Gastrocnemius medialis (tissue), 4 donors: ENCODE measurements at places on chromosomes 5 and 9. TPM values are rescaled to one million over a fixed set of nuclear protein-coding genes. Genes with fewer than 3 reads are reported as not detected.
A peak's percentile ranks its signal among the peaks of the same experiment; 100 is the strongest.

DNA sequence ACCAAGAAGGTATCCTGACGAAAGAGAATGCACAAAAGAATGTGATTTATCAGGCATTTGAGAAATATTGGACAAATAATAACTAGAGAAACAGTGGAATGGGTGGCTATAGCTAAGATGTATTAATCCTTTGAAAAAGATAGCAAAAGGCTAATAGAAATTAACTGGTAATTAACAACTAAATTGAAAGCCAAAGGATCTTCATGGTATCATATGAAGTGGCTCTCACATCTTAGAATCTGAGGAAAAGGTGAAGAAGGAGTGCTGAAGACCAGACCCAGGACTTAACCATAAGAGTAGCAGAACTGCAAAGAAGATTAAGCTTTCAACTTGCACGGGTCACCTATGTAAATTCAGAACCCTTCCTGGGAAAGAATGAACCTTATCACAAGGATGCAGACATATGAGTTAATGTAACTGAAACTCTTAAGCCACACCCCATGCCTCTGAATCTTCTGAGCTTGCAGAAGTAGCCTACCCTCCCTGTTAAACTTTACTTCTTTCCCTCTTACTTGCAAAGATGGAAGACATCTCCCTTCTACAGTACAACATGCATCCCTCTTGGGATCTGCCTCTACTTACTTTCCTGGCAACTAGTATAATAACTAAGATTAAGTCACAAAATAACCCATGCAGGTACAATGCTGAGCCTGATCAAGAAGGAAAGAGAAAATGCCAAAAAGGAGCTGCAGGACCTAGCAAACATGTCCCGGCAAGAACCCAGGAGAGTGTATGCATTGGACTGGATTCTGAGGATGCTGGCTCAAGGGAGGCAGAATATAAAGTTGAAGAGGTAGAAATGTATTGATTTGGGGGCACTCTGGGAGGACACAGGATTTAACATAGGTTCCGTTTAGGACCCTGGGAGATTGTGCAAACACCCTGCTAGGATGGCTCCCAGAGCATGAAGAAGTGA lies 395.5 kb upstream of the SLC30A5 start:
- DNase-seq = no peak

Gene TNIP1
- 228 TPM for total RNA-seq

DNA sequence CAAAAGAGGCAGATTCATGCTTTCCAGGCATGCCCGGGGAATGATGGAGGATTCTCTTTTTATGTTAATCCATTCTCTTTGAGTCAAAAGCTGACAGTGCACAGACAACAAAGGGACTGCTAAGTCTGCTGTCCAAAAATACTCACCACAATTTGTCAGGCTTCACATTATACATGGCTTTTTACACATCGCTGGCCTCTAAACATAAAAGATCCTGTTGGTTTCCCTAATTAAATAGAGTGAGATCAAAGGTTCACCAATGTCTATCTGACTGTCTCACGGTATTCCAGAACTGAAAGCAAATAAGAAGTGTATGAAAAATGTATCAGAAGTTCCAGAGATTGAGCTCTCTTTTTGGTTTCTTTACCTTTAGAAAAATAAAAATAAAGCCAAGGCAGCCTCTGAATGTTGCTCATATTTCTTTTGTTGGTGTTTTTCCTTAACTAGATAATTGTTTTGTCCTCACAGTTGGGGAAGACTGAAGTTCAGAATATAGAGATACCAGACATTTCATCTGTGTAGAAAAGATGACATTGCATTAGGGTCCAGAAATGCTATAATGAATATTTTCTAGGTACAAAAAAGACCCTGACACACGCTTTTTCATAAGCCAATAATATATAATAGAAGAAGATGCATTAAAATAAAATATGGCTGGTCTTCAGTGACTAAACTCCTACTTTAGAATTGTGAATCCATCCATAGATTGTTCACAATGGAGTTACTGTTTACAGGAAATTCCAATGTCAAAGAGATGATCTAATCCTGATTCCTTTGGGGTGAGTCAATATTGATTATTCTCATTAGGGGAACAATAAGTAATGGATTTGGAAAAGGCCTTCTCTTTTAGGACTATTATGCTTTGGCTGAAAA lies 688.2 kb upstream of the CDH6 start:
- no peak for DNase-seq

Gene MARCHF11
- not detected for total RNA-seq

DNA sequence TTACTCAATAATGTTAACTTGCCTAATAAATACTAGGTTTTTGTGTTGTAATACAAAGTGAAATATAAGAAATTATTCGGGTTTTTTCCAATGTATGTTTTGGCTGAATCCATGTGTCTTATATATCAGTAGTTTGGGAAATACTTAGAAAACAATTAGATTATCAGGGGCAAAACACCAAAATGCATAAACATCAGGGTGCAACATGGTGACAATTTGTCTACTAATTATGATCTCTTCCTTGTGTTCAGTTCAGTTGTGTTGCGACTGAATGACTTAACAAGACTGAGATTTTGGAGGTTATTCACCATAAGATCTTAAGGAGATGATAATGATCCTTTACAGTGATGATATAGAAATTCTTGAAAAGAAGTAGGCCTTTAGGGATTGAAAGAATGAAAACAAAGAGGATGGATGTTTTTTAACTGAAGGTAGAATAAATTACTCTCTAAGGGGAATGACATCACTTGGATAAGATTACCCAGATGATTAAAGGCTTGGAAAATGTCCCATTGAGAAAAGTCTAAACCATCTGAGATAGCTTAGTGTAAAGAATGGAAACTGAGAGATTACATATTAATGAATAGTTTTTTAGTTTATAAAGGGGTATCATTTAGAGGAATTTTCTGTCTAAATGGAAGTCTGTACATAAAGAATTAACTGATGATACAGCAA lies 415.8 kb downstream of the SPATA31D1 start:
- DNase-seq = no peak

DNA sequence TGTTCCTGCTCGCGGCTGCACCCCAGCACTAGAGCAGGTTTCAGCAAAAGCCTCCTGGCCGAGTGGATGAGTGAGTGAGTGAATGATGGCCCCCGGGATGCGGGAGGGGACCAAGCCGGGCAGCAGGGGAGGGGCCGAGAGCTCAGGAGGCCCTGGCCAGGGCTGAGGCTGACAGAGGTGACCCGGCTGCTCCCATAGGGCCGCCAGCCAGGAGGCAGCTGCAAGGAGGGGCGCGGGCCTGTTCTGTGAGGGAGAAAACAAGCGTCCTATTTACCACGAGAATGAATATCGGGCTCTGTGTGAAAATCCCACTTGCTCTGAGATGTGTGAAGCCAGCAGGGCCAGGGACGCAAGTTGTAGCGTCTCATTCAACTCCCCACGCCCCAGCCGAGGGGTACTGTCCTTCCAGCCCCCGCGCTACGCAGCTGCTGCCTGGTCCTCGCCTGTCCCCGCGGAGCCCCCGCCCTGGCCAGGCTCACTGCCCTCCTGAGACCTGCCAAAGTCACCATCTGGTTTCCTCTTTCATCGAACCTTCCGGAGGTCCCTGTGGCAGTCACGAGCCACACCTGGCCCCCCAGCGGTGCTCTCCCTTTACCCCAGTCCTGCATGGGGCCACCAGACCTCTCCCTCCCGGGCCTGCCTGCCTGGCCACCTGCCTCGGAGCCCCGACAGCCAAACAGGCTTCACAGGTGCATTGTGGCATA lies 38.8 kb downstream of the RASGEF1C start:
- DNase-seq = no peak

GRCh38 chr5:159645179-159645846 lies 271.0 kb upstream of the ADRA1B start:
- no peak for DNase-seq

Gene ADAMTS2
- 1.3 TPM for total RNA-seq

DNA sequence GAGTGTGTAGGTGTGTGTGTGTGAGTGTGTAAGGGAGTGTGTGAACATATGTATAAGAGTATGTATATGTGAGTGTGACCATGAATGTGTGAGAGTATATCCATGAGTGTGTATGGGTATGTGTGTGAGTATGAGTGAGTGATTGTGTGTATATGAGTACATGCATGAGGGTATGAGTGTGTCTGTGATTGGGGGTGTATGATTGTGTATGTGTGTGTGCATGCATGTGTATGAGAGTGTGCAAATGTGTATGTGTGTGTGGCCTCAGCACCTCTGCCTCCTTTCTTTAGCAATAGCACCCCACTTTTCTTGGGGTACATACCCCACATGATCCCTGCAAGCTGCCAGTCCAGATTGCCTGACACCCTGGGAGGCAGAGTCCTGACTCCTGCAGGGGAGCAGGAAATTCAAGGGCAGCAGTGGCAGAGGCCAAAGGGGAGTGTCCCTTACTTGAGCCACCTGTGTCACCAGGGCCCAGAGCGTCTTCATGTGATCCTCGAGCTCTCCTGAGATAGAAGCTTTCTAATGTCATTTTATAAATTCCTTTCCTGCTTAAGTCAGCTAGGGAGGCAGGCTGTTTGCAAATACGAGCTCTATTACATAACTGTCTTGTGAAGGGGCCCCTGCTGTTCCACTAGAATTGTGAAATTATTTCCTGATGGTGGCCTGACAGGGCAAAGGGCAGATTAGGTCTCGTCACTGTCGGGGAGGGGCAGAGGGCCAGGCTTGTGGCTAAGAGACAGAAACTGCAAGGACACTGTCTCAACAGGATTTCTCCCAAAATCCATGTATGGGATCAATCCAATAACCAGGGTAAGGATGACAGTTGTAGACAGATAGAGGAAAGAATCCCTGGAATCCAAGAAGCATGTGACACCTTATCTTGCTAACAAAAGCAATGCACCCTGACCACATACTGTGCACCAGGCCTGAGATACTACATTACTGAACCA lies 389.1 kb downstream of the GADD45G start:
- peak; percentile 27 for DNase-seq

DNA sequence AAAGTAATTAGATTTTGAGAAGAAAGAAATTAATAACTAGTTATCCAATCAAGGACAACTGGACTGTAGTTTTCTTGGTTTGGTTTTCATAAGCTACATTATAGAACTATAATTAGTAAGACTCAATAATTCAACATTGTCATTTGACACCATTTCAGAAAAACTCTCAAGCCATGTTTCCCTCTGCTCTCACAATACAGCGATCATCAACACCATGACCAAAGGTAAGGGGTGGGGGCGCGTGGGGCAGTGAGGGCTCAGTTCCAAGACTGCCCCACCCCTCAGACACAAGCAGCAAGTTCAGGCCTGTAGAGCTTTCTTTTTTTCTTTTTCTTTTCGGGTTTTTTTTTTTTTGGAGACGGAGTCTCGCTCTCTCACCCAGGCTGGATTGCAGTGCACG lies 6.4 kb downstream of the CMBL start:
- DNase-seq = peak; percentile 40
